RPMI8226 (cell line): ENCODE measurements at places on chromosomes 12 and 14.

GRCh38 chr14:52332269-52332668 is 18.2 kb downstream of the PTGER2 start:
- DNase-seq = no peak

- no peak for DNase-seq
These were observed 72.1 kb upstream of the LMNTD1 start for GRCh38 chr12:25625146-25625545.

GRCh38 chr12:78804262-78804661 is 60.3 kb upstream of the SYT1 start:
- DNase-seq = no peak

GRCh38 chr12:39622306-39622705 is 2.7 kb upstream of the ABCD2 start:
- no peak for DNase-seq

DNA sequence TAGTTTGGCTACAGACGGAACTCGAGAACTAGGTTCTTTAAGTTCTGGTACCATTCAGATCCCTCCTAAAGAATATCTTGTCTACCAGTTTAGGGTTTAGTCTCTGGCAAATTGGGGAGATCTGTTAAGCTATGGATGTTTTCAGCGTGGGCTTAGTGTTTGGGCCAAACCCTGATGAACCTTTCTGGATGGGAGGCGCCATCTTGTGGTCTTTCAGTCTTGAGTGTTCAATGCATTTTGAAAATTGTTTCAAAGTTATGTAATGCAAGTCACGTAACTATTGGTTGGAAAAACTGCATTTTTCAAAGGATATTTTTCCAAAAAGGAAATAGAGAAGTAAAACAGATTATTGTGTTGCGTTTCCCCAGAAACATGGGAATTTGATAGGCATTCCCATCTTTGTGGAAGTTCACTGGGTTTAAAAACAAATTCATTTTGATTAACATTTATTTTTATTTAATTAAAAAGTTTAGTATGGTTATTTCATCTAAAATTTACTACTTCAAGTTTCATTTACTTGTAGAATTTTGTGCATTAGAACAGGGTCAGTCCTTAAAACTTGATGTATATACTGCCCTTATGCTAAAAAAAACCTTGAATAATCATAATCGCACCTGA is 169.0 kb downstream of the PRIMA1 start:
- DNase-seq = peak; percentile 38

GRCh38 chr12:89098441-89099112 is 253.7 kb downstream of the DUSP6 start:
- peak; percentile 31 for DNase-seq

GRCh38 chr12:26732005-26732908 is 100.7 kb downstream of the ITPR2 start:
- DNase-seq = peak; percentile 4

- no peak for DNase-seq
These were observed 89.0 kb upstream of the SFSWAP start for GRCh38 chr12:131621701-131622421.

GRCh38 chr12:18146363-18146762 is 56.4 kb upstream of the RERGL start:
- DNase-seq = no peak

GRCh38 chr12:89356069-89356665 is 3.9 kb upstream of the DUSP6 start:
- no peak for DNase-seq

DNA sequence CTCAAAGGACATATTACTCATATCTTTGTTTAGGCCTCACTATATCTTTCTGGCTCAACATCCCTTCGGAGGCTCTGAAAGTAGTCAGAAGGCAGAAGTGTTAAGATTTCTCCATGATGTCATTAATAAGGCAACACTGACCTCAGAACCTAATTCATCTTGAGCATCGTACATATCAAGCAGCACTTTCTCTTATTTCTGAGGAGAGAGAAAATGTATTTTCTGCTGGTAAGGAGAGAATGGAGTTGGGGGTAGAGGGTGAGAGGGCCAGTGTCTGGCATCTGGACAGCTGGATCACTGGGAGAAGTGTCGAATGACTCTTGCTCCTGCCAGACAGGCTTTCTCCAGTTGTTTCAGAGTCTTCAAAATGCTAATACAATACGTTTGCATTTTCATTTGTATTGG is 213.2 kb upstream of the PRICKLE1 start:
- DNase-seq = no peak

DNA sequence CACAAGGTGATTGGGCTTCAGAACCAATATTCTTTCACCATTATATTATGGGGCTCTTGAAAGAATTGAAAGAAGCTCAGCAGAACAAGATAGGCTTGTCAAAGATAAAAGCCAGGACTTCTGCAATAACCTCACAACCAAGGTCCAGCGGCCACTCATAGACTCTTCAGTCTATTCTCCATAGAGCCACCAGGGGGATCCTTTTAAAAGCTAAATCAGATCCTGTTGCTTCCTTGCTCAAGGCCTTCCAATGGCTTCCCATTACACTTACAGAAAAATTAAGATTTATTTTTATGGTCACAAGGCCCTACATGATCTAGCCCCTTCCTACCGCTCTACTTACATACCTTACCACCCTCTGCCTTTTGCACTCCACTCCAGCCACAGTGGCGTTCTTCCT is 169.6 kb downstream of the C12orf42 start:
- DNase-seq = peak; percentile 3

DNA sequence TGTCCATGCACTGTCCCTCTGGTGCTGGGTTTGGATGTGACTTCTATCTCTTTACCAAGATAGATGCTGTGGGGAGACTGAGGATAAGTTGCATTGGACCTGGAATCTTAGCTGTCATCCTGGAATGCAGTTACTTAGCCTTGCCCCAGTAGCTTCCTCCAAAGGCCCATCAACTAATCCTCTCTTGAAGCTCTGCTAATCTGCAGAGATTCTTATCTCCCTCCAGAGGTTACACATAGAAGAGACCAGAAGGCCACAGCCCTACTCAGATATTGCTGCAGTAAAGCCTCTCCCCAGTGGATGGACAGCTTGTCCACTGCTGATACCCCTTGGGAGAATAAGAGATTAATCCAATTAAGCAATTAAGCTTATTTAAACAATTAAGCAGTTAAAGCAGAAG is 867.2 kb downstream of the BCL11B start:
- DNase-seq = no peak

DNA sequence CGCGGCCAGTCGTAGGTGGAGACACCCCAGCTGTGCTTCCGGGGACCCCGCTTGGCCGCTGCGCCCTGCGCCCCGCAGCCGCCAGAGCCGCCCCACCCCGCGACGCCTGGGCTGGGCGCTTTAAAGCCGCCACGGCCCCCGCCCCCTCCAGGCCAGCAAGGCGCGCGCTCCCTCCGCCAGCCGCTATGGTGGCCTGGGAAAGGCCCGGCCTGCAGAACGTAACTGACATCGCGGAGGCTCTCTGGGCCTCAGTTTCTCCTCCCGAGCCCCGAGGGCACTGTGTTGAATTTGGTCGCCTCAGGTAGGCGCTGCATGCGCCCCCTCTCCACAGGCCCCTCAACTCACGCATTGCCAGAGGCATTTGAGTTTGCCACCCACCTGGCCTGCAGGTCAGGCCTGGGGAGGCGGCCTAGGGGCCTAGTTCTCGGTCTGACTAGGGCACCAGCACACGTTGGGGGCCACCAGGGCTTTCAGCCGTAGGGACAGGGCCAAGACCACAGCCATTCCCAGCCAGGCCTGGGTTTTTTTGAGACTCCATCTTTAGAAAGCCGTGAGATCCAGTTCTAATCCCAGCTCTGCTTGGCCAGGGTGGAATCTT is at the start of gene NGB:
TSS of gene NGB (minus strand) at position 94 of the 598 bp plus-strand sequence. CDS start 269 bp downstream, outside the sequence.
- DNase-seq = peak; percentile 9
